ENCODE measurements at places on chromosomes 12 and 14.

GRCh38 chr14:70698288-70698687 is 56.6 kb downstream of the TTC9 start:
- no peak for DNase-seq

- no peak for DNase-seq
Measured at GRCh38 chr14:29536886-29537511, 390.6 kb downstream of the PRKD1 start.

DNA sequence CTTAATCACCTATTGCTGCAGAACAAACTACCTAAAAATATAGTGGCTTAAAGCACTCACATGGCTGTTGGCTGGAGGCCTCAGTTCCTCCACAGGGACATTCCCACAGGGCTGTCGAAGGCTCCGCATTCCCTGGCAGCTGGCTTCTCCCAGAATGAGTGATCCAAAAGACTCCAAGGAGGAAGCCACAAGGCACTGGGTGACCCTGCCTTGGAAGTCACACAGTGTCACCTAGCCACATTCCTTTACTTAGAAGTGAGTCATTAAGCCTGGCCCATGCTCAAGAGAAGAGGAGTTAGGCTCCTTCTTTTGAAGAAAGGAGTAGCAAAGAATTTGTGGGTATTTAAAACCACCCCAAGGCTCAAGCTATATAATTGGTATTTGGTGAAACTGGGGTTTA is 63.9 kb upstream of the MAP1LC3B2 start:
- no peak for DNase-seq

GRCh38 chr12:119005913-119006312 is 24.6 kb downstream of the SRRM4 start:
- no peak for DNase-seq

GRCh38 chr12:49126852-49127763 is 4.1 kb downstream of the TUBA1B start:
- DNase-seq = no peak

- DNase-seq = peak; percentile 11
Measured at GRCh38 chr12:81758421-81759189, 545 bp downstream of the PPFIA2 start.

DNA sequence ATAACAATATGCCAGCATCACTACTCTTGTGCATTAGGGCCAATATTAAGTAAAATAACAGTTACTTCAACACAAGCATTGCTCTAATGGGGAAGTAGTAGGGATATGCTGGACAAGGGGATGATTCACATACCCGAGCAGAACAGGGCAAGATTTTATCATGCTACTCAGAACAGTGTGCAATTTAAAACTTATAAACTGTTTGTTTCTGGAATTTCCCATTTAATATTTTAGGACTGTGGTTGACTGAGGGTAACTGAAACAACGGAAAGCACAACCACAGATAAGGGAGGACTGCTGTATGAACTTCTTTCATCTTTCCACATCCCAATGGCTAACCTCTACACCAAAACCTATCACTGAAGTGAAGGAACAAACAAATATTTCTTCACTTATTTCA is 36.8 kb downstream of the SARNP start:
- DNase-seq = peak; percentile 3

DNA sequence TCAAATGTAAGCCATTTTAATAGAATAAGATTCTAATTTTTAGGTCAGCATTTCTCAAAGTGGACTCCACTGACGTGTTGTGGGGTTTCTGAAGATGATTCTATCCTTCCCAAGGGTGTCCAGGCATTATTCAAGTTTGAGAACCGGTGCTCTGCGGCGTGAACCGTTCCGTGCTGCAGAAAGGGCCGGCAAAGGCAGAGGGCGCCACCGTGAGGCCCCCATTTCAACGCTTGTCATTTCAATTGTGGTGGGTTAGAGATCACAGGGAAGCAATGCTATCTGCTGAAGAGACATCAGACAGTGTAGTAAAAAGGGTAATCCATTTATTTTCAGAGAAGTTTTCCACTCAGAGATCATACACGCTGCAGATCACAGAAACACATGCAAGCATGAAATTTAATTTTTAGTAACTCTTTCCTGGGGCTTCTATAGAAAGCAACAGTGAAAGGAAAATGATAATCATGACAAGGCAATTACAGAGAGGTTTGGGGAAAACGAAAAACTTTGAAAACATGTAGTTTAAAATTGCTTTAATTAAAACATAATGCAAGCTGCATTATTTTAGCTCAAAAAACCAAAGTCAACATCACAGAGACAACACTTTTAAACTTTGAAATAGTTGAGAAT is 201.7 kb downstream of the EXOC5 start:
- peak; percentile 38 for DNase-seq

DNA sequence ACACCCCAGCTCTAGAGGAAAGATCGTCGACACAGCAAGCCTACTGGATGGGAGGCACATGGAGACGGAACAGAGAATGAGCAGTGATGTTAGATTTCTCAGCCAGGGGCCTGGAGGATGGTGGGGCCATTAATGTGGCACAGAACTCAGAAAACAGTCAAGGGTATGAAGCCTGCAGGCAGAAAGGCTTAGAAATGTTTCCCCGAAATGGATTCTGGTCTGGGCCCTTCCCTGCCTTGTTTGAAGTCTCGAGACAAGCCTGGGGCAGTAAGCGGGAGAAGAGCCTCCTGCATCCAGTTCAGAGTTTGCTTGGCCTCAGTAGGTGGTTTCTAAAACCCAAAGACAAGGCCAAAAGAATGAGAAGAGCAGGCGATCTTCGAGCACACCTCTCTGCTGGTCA is 158.4 kb downstream of the NTF3 start:
- DNase-seq = no peak

DNA sequence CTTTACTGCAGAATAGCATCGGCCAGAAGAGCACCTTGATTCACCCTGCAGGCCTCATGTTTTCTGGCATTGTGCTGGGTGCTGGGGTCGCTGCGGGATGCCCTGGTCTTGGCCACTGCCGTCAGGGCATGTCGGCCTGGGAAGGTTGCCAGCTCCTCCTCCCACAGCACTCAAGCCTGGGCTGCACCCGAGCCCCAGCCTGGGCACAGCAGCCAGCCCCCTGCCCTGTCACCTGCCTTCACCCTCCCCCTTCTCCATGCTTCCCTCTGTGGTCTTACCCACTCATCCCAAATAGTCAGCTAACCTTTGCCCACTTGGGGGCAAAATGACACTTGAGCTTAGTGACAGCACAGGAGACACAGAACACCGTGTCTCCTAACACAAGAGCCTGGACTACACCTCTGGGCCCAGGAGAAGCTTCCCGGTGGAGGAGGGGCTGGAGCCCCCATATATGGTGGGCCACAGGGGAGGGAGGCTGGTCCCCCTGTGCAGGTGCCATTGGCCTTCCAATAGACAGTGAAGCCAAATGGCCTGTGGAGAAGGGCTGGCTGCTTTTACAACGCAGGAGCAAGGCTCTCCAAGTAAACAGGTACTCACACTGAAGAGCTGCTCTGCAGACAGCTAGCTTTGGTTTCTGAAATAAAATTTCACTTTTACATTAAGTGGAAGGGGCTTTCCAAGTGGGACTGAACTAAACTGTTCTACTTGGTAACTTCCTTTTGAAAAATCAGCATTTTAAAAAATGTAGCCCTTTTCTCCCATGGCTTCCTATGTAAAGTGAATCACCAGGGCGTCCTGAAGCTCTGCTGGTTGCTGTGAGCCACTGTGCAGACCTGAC is 51.2 kb upstream of the AMN start:
- peak; percentile 20 for DNase-seq

- peak; percentile 5 for DNase-seq
Measured at GRCh38 chr14:58598804-58599525, 38.8 kb upstream of the DACT1 start.

- peak; percentile 18 for DNase-seq
Measured at GRCh38 chr12:64452559-64453329, 824 bp downstream of the TBK1 start.

- no peak for DNase-seq
Measured at GRCh38 chr12:129701631-129702101, 202.2 kb downstream of the TMEM132D start.

DNA sequence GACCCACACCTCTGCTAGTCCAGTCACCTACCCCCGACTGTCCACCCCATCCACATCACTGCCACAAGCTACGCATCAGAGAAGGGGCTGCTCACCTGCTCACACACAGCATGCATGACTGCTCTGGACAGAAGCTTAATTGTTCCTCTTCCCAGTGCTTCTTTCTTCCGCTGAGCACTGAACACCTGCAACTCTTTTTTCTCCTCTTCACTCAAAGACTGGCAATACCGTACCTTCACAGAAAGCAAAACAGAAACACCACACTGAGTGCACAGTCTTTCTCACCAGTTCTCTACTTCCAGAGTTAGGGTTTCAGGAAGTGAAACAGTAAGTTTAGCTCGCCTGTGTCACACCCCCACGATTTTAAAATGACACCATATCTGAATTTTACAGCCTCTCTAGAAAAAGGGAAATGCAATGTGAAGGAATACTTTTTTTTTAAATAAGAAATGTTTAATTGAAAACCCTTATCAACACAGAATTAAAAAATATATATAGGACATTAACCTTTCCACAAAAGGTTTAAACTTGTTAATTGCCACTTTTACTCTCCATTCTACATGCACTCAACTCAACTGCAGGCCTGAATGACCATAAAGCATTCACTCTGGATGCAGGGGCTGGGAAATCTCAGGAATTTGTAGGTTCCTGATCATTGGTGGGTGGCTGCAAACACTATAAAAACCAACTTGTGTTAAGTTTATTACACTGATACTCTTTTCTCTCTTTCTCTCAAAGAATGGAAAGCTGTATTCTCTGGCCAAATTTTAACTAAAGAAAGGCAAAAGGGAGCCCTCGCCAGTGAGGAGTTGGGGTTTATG is 120.0 kb downstream of the PRICKLE1 start:
- peak; percentile 47 for DNase-seq

- DNase-seq = no peak
Measured at GRCh38 chr14:101781240-101782061, 19.9 kb downstream of the PPP2R5C start.

GRCh38 chr14:64684091-64684490 is 20.1 kb upstream of the PLEKHG3 start:
- DNase-seq = no peak

DNA sequence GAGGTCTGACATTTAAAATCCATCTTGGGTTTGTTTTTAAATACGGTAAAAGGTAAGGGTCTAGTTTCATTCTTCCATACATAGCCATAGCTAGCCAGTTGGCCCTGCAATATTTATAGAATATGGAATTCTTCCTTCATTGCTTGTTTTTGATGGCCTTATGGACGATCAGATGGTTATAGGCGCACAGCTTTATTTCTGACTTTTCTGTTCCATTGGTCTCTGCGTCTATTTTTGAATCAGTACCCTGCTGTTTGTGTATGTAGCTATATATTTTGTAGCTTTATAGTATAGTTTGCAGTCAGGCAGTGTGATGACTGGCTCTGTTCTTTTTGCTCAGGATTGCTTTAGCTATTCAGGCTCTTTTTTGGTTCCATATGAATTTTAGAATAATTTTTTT is 366.8 kb upstream of the MIS18BP1 start:
- no peak for DNase-seq

GRCh38 chr14:75578102-75578785 is at the start of gene FLVCR2:
Gene FLVCR2 (plus strand): TSS chr14:75578620. CDS start chr14:75578973, 353 bp downstream.
- DNase-seq = peak; percentile 45

- DNase-seq = no peak
Measured at GRCh38 chr12:99732131-99732530, 84.6 kb downstream of the GARIN6 start.

GRCh38 chr14:39265033-39265432 is 31.3 kb downstream of the MIA2 start:
- DNase-seq = no peak

- DNase-seq = no peak
Measured at GRCh38 chr12:19998961-19999804, 369.2 kb upstream of the PDE3A start.

DNA sequence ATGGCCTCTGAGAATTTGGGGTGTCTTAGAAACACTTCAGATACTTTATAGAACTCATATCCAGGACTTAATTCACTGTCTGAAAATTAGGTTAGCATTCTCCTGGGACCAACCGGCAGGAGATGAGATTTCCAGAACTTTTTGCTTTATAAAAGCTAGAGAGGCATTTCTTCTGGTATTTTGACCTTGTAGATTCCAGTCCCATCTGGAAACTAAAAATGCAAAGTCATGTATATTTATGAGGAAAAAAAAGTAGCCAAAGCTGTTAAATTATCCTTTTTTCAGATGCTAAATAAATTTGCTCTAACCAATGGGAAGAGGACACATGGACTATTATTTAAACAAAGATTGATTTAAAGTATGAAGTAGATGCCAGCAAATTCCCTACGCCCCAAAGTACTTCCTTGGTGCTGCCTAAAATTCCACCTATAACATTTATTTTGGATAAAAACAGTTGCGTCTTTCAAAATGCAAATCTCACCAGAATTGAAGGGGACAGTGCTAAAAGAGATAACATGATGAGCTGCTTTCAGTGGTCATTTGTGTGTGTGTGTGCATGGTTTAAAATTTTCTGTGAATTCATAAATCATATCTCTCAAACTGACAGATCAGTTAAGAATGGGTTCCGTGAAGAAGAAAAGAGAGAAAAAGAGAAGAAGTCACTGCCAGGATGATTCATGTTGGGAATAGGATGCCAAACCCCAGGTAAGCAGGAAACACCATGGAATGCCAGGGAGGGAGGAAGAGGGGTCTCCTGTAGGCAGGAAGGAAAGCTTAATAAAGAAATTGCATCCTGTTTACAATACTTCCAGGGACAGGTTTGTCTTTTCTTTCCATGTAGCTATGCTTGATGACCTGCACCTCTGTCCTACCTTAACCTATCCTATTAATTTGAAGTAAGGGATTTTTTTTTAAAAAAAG is 97.7 kb upstream of the RGS6 start:
- no peak for DNase-seq

GRCh38 chr14:51482102-51482501 is 169.6 kb upstream of the FRMD6 start:
- no peak for DNase-seq

DNA sequence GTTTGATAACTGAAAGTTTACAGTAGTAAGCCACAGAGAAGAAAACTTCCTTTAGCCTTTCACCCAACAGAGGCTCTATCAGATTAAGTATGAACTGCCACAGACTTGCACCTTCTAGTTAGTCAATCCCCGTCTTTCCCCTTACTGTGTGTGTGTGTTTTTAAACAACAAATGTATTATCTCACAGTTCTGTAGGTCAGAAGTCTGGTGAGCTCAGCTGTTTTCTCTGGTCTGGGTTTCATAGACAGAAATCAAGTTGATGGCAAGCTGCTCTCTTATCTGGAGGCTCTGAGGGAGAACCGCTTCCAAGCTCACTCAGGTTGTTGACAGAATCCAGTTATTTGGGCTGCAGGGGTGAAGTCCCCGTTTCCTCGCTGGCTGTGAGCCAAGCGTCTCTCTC is 320.5 kb downstream of the PRKD1 start:
- DNase-seq = no peak
